Fibroblast of villous mesenchyme (primary cell): ENCODE measurements at places on chromosomes 2 and 18. TPM values are rescaled to one million over a fixed set of nuclear protein-coding genes. Genes with fewer than 3 reads are reported as not detected.

- no peak for DNase-seq
Observed at GRCh38 chr2:207621501-207622039, 3.6 kb downstream of the METTL21A start.

- DNase-seq: peak; percentile 56
Observed at GRCh38 chr2:231270221-231271114, 72.0 kb downstream of the ARMC9 start.

DNA sequence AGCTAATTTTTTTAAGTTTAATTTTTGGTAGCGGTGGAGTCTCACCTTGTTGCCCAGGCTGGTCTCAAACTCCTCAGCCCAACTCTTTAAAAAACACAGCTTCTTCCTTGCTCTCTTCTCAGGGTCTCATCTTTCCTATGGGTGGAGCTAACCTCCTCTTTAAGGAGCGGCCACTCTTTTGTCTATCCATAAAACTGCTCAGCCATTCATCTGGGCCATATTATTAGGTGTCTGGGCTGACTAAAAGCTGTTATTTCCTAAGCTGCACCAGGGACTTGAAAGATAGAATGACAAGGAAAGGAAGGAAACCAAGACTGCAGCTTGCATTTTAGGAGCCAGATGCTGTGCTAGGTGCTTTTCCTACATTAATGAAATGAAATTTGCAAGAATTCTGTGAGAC is 35.8 kb upstream of the THOC1 start:
- DNase-seq: peak; percentile 3

DNA sequence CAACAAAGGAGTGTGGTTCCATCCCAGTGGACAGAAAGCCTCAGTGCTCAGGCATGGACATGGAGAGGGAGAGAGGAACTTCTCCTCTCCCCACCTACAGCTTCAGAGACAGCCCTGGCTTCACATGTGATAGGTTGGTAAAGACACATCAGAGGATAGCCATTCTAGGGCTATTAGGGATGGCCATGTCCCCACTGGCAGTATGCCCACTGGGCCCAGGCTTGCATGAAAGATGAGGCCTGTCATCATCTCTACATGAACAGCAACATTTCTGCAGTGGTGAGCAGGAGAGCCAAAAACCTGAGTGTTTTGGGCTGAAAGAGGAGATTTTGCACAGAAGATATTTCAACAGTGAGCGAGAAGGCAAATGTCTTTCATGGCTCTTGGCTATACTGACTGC is 517.2 kb downstream of the NR4A2 start:
- no peak for DNase-seq

Gene REG1A
- total RNA-seq: not detected in 2 replicates

Gene HMSD
- total RNA-seq: 1.3 TPM in 2 replicates

Gene FEV
- total RNA-seq: not detected in 2 replicates

Gene GREB1L
- 8.7 and 25.0 TPM in 2 replicates for total RNA-seq

Gene MC2R
- total RNA-seq: not detected in 2 replicates

Gene LRRTM1
- not detected in 2 replicates for total RNA-seq
